ENCODE measurements at places on chromosomes 5 and 9.
A peak's percentile ranks its signal among the peaks of the same experiment; 100 is the strongest.

GRCh38 chr5:132210944-132211343 lies 16.7 kb downstream of the P4HA2 start:
- no peak for DNase-seq

DNA sequence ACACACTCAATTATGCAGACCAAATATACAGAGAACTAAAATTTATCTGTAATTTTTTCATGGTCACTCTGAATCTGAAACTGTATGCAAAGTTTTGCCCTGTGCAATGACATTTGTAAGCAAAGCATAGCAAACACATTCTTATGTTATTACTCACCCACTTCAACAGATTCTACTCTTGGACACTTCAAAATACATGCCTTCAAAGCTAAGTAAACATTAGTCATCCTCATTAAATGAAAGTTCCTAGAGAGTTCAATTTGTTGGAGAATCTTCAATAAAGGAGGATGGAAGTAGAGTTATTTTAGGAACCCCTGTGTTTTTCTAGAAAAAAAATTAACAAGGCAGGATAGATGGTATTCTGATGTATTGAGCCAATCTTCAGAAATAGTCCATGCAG lies 639.7 kb upstream of the C9orf72 start:
- DNase-seq = peak; percentile 3

DNA sequence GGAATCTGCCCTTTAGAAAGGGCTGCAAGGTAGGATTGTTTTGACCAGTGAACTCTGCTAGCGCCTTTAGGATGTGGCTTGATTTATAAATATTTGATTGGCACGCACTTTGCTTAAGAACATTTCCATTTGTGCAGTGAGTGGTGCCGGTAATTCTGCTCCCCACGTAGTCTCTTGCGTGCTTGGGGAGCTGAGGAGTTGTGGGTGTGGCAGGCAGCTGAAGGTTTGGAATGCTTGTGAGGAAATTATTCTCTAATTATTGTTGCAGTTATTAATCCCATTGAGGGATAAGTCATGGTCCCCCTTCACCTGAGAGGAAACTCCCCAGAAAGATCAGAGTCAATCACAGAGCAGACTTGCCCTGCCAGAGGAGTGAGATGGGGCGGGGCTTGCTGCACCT lies 76.7 kb downstream of the FGF1 start:
- no peak for DNase-seq

DNA sequence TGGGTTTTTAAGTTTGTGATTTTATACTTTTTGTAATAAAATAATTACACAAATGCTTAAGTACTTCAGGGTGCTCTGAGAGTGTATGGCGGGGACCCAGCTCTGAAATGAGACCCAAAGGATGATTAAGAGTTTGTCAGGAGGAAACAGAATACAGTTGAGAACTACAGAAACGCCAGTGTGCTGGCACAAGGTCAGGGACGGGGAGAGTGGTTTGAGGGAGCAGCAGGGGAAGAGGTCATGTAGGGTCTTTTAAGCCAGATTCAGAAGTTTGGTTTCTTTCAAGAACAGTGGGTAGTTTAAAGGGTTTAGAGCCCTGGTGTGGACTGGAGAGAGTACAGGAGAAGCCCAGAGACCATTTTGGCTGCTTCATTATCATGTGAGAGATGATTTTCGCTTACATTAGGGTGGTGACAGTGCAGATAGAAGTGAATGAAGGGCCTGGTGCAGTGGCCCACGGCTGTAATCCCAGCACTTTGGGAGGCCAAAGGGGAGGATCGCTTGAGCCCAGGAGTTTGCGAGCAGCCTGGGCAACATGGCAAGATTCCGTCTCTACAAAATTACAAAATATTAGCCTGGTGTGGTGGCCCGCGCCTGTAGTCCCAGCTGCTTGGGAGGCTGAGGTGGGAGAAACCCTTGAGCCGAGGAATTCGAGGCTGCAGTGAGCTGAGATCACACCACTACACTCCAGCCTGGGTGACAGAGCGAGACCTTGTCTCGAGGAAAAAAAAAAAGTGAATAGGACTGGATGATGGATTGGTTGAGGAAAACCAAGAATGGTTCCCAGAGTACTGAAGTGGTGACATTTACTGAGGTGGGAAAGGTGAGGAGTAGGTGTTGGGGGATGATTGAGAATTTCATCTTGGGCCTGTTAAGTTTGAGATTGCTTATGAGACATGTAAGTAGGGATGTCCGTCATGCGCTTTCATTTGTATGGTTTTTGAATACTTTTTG lies 1.4 kb upstream of the ETF1 start:
- DNase-seq = no peak

DNA sequence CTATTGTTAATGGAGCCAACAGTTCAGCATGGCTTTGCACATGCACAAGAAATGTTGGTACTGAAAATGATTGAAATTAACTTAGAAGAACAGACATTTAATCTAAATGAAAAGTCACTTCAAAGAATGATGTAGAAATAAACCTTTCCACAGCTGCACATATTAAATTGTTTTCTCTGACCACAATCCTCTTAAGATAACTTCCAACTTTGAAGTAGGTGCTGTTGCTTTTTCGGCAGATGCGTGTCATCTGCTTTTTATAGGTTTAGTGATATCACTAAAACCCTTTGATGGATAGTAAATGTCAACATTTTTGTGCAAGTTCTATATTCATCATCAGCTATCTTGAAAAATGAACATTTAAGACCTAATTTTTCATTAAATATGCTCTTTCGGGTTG lies 25.3 kb upstream of the SLC1A3 start:
- no peak for DNase-seq

DNA sequence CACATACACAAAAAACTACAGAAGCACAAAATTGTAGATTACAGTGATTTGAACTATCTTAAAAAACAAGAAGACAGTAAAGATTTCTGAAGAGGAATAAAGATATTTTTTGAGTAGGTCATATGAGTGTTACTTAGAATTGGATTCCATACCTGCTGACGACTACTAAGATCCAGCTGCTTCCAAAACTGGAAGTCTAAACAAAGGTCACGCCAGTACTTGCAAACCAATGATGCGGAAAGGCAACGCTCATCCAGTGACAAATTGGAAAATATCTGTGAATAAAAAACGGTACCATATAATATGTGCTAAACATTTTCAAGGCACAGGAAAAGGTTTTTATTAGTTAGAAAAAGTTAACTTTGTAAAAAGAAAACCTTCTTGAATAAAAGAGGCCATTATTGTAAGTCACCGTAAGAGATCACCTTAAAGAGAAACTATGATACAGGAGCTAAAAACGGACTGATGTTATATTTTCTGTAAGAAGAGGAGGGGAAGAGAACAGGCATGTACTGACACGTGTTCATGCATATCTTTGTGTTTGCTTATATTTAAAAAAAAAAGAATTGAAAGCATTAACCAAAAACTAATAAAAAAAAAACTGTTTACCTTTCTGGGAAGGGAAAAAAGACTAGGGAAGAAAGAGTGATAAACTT lies 14.1 kb downstream of the FBXL17 start:
- DNase-seq = peak; percentile 17

GRCh38 chr9:78187763-78188484 lies 48.0 kb upstream of the CEP78 start:
- DNase-seq = no peak

DNA sequence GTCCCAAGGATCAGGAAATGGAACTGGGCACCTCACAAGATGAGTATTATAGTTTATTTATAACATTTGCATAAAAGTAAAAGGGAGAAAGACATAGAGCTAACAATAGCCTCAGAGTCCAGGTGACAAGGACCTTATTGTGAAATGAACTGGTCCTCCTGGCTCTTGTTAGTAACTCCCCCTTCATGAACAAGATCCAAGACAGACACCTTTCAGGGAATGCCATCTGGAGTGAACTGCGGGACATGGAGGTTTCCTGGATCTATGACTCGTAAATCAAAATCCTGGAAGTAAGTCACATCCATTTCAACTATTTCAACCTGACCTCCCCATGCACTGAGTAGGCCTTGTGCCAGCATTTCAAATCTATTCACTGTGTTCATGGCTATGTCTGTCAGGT lies 129.5 kb upstream of the GAS1 start:
- no peak for DNase-seq

GRCh38 chr9:82127465-82127864 lies 138.9 kb downstream of the SPATA31D1 start:
- no peak for DNase-seq

DNA sequence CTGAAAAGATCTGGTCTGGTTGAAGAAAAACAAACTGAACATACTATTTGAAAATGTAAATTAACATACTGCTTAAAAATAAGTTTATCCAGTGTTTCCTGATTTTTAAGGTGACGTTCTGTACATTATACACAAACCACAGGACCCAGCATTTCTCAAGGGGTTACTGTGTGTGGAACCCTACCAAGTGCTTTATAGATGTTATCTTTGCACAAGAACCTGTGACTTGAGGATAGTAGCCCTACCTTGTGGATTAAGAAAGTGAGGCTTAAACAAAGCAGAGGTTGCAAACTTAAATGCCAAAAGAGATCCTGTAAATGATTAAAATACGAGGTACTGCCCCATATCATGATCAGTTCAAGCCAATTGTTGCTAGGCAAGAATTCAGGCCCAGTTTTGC lies 4.7 kb downstream of the KLF9 start:
- no peak for DNase-seq

DNA sequence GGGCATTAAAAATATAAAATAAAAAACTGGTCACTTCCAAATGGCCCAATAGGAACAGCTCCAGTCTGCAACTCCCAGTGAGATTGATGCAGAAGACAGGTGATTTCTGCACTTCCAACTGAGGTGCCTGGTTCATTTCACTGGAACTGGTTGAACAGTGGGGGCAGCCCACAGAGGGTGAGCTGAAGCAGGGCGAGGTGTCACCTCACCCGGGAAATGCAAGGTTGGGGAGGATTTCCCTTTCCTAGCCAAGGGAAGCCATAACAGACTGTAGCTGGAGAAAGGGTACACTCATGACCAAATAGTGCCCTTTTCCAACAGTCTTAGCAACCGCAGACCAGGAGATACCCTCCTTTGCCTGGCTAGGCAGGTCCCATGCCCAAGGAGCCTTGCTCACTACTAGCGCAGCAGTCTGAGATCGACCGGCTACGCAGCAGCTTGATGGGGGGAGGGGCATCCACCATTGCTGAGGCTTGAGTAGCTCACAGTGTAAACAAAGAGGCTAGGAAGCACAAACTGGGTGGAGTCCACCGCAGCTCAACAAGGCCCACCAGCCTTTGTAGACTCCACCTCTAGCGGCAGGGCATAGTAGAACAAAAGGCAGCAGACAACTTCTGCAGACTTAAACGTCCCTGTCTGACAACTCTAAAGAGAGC lies 12.7 kb downstream of the RLN1 start:
- DNase-seq = peak; percentile 86

DNA sequence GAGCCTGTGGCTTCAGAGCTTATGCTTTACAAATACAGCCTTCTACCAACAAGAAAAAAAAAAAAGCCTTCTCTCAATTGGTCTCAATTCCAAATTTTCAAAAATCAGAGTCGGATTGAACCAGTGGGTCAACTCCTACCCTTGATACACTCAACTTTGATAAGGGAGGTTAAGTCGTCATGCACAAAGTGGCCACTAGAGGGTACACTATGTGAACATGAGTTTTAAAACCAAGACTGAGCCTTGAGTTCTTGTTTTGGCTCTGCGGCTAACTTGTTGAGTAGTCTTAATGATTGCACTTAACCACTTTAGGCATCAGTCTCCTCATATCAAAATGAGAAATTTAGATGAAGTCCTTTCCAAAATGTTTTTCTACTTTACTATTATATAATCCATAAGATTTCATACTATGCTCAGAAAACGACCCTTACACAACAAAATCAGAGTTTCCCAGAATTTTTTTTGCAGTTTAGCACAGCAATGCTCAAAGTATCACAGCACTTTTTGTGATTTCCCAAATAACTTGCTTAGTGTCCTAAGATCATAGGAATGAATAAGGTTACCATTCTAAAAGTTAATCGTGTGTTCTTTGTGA lies 92.9 kb upstream of the MTAP start:
- no peak for DNase-seq

DNA sequence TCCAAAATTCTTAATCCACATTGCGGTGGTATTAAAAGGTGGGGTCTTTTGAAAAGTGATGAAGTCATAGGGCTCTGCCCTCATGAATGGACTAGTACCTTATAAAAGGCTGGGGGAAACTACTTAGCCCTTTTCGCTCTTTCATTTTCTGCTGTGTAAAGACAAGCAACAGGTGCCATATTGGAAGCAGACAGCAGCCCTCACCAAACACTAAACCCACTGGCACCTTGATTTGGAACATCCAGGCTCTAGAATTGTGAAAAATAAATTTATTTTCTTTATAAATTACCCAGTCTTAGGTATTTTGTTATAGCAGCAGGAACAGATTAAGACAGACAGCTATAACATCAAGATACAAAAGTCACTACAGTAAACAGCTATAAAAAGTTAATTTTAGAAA lies 12.8 kb downstream of the PJA2 start:
- DNase-seq = no peak

DNA sequence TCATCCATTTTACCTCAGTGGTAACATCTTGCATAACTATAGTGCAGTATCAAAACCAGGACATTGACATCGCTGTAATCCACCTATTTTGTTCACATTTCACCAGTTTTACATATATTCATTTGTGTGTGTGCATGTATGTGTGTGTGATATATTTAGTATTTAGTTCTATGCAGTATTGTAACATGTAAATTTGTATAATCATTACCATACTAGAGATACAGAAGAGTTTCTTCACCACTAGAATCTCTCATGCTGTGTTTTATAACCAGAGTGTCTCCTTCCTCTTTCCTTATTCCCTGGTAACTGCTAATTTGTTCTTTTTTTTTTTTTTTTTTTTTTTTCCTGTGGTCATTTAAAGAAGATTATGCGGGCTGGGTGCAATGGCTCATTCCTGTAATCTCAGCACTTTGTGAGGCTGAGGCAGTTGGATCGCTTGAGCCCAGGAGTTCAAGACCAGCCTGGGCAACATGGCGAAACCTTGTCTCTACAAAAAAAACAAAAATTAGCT lies 11.0 kb downstream of the RASA1 start:
- no peak for DNase-seq

DNA sequence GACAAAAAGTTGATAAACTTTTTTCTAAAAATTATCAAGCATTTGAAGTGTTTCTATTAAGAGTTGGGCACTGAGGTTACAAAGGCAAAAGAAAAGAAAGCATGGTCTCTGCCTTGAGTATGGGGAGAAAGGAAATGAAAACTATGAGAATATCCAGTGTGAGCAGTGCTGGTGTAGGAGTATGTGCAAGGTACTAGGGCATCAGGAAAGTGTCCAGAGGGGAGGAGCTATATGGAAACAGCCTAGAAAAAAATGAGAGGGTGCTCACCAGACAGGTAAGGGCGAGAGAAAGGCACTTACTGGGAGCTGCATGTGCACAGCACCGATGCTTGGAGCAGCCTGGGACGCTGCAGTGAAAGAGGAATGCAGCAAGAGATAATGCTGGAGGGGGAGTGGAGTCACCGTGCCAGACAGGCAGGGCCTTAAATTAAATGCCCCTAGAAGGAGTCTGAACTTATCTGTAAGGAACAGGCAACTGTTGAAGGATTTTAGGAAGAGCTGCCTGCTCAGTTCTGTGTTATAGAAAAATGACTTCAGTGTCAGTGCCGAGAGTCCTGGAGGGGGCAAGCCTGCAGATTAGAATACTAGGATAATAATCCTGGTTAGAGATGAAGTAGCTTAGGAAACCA lies 14.0 kb downstream of the MCC start:
- no peak for DNase-seq

- peak; percentile 39 for DNase-seq
Measured at GRCh38 chr5:141564216-141564692, 54.5 kb downstream of the DIAPH1 start.

- no peak for DNase-seq
Measured at GRCh38 chr9:69671311-69671878, 776 bp downstream of the APBA1 start.

GRCh38 chr9:37117956-37118355 lies 2.4 kb upstream of the ZCCHC7 start:
- DNase-seq = no peak

All from NCI-H510A (cell line).